ENCODE measurements at places on chromosomes 1 and 21.

GRCh38 chr1:145545055-145545454, 62.7 kb upstream of the GPR89A start:
- DNase-seq, result no peak
- H3K4me1 ChIP-seq, result peaks cover 6% of the 10 kb centered on the region
- no peak overlapping the region for H3K4me3 ChIP-seq
- no peaks in the 10 kb centered on the region for H3K36me3 ChIP-seq
- no peaks in the 10 kb centered on the region for H3K27me3 ChIP-seq

- H3K4me1 ChIP-seq, result no peaks in the 10 kb centered on the region
- H3K36me3 ChIP-seq, result no peaks in the 10 kb centered on the region
- no peak overlapping the region for H3K27ac ChIP-seq
These were observed 593.4 kb downstream of the PTPRU start for GRCh38 chr1:29829448-29830344.

- H3K36me3 ChIP-seq, result peaks cover 12% of the 10 kb centered on the region
- H3K4me3 ChIP-seq, result no peak overlapping the region
- DNase-seq, result no peak
- H3K27ac ChIP-seq, result no peak overlapping the region
- no peaks in the 10 kb centered on the region for H3K4me1 ChIP-seq
- H3K27me3 ChIP-seq, result no peaks in the 10 kb centered on the region
These were observed 62.0 kb downstream of the PCNX2 start for GRCh38 chr1:233233508-233234040.

GRCh38 chr1:160113407-160113806, 2.2 kb upstream of the ATP1A2 start:
- no peaks in the 10 kb centered on the region for H3K36me3 ChIP-seq
- no peak overlapping the region for H3K4me3 ChIP-seq
- no peak for DNase-seq
- H3K4me1 ChIP-seq, result peaks cover 2% of the 10 kb centered on the region
- H3K27ac ChIP-seq, result no peak overlapping the region

DNA sequence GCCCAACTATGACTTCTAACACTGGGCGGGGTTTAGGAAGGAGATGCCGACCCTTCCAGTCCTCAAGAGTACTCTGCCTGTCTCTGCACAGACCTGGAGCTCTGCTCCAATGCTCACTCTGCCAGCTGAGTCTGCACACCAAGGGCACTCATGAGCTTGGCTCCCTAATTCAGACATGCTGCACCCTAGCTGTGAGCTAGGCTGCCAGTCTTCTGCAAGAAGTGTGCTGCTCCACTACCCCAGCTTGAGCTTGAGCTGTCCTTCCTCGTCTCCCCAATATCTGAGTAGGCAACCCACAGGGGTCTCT, 13.2 kb downstream of the TP53BP2 start:
- DNase-seq, result no peak
- no peaks in the 10 kb centered on the region for H3K27me3 ChIP-seq
- H3K4me3 ChIP-seq, result no peak overlapping the region
- no peaks in the 10 kb centered on the region for H3K36me3 ChIP-seq
- H3K4me1 ChIP-seq, result peaks cover 20% of the 10 kb centered on the region
- H3K27ac ChIP-seq, result peak overlapping the region; percentile 75

GRCh38 chr1:28273216-28273860, 14.0 kb downstream of the SESN2 start:
- no peaks in the 10 kb centered on the region for H3K4me1 ChIP-seq
- H3K27me3 ChIP-seq, result no peaks in the 10 kb centered on the region
- no peak overlapping the region for H3K27ac ChIP-seq

GRCh38 chr1:54274448-54274847, 74.5 kb downstream of the MRPL37 start:
- H3K4me3 ChIP-seq, result no peak overlapping the region
- H3K27me3 ChIP-seq, result no peaks in the 10 kb centered on the region
- no peak overlapping the region for H3K27ac ChIP-seq
- DNase-seq, result no peak
- H3K4me1 ChIP-seq, result peaks cover 46% of the 10 kb centered on the region
- H3K36me3 ChIP-seq, result no peaks in the 10 kb centered on the region

DNA sequence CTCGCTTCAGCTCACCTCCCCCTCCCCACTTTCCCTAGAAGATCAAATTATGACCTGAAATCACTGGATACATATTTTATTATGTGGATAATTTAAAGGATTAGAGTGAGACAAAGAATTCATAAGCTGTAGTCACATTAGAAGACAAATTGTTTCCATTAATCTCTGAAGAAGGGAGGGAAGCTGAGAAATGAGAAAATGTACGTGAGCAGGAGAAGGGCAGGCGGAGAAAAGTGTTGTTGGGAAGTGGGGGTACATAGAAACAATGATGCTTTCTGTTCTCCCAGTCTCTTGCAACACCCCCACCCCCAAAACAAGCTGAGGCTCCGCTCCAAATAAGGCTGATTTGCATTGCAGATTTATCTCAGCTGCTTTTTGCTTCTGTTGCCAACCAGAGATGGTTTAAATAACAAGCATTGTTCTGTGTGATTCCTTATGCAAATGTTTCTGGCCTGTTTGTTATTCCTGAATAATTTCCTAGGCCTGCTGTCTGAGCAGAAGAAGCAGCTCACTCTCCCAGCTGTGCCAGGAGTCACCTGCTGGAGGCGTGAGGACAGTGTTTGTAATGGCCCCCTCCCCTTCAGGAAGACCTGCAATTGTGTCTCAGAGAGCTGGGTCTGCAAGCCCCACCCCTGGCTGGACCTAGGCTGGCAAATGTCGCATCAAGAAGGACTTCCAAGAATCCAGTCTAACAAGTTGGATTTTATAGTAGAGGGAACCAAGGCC, 121.8 kb upstream of the TNR start:
- H3K27ac ChIP-seq, result no peak overlapping the region
- H3K4me3 ChIP-seq, result no peak overlapping the region
- no peak for DNase-seq
- no peaks in the 10 kb centered on the region for H3K36me3 ChIP-seq

DNA sequence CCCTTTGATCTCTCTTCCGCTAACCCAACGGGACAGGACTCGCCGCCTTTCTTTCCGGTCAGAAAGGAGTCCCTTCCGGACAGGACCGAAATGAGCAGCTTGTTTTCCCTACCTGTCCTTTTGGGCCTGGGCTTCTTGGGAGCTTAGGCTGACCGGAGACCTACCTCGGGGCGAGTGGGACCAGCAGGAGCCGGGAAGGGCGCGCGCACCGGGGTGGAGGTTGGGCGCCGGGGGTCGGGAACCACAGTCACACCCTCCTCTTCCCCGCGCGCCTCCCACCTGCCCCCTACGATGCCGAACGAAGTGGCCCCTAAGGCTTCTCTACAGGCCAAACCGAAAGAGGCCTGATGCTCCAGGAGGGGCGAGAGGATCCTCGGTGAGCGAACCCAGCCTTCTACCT, 95.2 kb downstream of the PRKAB2 start:
- no peak overlapping the region for H3K27ac ChIP-seq
- H3K27me3 ChIP-seq, result peaks cover 93% of the 10 kb centered on the region
- peaks cover 4% of the 10 kb centered on the region for H3K4me1 ChIP-seq
- no peaks in the 10 kb centered on the region for H3K36me3 ChIP-seq
- H3K4me3 ChIP-seq, result no peak overlapping the region
- DNase-seq, result no peak

GRCh38 chr1:234856845-234857245, 246.9 kb upstream of the IRF2BP2 start:
- no peak overlapping the region for H3K4me3 ChIP-seq
- H3K27ac ChIP-seq, result no peak overlapping the region
- peaks cover 5% of the 10 kb centered on the region for H3K4me1 ChIP-seq
- no peak for DNase-seq
- H3K27me3 ChIP-seq, result no peaks in the 10 kb centered on the region
- H3K36me3 ChIP-seq, result no peaks in the 10 kb centered on the region

DNA sequence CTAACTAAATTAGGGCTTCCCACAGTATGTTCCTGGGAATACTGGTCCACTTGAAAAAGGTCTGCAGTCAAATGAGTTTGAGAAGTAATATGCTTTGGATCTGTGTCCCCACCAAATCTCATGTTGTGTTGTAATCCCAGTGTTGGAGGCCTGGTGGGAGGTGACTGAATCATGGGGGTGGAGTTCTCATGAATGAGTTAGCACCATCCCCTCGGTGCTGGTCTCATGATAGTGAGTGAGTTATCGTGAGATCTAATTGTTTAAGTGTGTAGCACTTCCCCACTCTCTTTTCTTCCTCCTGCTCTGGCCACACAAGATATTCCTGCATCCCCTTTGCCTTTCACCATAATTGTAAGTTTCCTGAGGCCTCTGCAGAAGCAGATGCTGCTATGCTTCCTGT, 16.9 kb upstream of the DMRTB1 start:
- H3K4me1 ChIP-seq, result no peaks in the 10 kb centered on the region
- DNase-seq, result peak; percentile 28
- no peak overlapping the region for H3K27ac ChIP-seq
- H3K36me3 ChIP-seq, result no peaks in the 10 kb centered on the region
- no peaks in the 10 kb centered on the region for H3K27me3 ChIP-seq

- no peak for DNase-seq
- peaks cover 29% of the 10 kb centered on the region for H3K4me1 ChIP-seq
- H3K27me3 ChIP-seq, result no peaks in the 10 kb centered on the region
- H3K27ac ChIP-seq, result no peak overlapping the region
These were observed 6.1 kb downstream of the MYBPHL start for GRCh38 chr1:109300650-109301151.
